NCI-H446 (cell line): ENCODE measurements at places on chromosomes 13 and 19.

DNA sequence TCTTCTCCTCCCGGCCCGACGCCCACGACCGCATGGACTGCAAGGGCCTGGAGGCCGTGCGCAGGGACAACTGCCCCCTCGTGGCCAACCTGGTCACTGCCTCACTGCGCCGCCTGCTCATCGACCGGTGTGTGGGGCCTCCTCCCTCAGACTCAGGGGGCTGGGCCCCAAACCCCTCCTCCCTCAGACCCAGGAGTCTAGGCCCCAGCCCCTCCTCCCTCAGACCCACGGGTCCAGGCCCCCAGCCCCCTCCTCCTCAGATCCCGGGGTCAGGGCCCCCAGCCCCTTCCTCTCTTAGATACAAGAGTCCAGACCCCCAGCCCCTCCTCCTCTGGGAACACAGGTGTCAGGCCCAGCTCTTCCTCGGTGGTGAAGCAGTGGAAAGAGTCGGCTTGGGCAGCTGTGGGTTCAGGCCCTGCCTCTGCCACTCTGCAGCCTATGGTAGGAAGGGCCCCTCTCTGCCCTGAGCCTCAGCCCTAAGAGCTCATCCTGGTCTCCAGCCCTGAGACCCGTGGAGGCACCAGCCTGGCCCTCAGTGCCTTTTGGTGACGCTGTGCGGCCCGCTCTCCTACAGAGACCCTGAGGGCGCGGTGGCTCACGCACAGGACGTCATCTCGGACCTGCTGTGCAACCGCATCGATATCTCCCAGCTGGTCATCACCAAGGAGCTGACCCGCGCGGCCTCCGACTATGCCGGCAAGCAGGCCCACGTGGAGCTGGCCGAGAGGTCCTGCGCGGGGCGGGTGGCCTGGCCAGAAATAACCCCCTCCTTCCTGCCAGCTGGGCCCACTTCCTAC lies 3.7 kb upstream of the SPIB start:
- no peak for DNase-seq

DNA sequence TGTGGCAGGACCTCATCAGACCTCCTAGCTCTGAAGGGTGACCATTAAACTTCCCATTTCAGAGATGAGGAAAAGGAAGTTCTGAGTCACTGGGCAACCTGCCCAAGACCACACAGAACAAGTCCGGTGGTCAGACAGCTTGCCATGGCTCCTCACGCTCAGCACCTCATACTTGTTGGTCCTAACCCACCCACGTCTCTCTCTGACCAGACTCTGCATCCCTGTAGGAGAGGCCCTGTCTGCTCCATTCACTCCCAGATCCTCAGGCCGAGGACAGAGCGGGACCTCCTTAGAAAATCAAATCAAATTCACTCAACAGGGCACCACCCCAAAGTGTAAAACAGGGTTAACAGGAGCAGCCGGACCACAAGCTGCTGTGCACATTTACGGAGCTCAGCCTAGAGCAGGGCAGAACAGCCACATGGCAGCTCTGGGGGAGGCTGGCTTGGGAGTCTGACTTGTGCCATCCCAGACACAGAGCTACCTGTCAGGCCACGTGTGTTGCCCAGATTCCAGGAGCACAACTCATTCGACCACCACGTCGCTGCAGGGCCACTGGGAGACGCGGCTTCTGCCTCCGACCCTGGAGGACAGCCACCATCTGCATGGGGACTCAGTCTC lies 1.7 kb downstream of the MIER2 start:
- no peak for DNase-seq

DNA sequence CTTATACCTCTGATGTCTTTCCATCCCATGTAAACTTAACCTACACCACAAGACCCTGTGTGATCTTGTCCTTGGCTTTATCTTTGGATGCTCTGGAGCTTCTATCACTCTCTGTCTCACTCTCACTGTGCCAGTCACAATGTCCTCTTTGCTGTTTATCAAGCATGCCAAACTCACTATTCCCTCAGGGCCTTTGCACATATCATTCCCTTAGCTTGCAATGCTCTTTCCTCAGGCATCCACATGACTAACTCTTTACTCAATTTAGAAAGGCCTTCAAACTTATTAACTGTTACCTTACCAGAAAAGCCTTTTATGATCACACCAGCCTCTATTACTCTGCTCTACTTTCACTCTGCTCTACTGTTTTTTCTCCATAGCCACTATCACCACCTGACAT lies 354.1 kb downstream of the RFC3 start:
- DNase-seq = no peak

GRCh38 chr19:31232180-31232579 lies 117.1 kb downstream of the TSHZ3 start:
- no peak for DNase-seq

- DNase-seq = peak; percentile 93
These were observed 353.8 kb downstream of the DNAJC15 start for GRCh38 chr13:43377149-43377548.

DNA sequence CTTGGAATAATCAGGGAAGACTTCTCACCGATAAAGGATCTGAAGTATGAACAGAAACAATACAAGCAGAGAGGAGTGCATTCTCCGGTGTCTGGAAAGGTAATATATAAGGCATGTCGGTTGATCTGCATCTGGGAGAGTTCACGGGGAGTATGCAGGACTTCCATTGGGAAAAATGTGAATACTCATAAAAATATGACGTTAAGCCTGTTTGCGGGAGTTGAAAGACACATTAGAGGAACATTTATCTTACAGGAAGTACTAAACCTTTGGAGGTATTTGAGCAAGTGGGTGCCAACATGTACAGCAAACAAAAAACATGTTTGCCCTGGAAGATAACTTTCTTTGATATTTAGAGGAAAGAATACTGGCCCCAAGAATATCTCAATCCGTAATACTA lies 286.8 kb downstream of the SLITRK6 start:
- DNase-seq = no peak

DNA sequence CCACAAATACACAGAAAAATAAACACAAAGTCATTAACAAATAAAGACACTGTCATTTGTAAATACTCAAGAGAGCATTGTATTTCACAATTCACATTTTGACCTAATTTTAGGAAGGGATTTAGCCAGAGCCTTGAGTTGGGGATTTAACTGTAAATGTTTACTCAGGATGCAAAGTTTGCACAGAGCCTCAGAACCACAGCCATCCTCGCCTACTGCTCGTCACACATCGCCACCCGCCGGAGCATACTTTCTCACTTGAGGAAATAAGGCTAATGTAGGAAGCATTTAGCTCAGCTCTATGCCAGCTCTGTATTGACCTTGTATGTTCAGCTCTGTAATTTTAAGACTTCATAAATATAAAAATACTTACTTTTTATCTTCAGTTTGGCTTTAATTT lies 442.7 kb downstream of the OXGR1 start:
- no peak for DNase-seq

GRCh38 chr13:71149498-71150363 lies 717.3 kb downstream of the DACH1 start:
- DNase-seq = peak; percentile 77

DNA sequence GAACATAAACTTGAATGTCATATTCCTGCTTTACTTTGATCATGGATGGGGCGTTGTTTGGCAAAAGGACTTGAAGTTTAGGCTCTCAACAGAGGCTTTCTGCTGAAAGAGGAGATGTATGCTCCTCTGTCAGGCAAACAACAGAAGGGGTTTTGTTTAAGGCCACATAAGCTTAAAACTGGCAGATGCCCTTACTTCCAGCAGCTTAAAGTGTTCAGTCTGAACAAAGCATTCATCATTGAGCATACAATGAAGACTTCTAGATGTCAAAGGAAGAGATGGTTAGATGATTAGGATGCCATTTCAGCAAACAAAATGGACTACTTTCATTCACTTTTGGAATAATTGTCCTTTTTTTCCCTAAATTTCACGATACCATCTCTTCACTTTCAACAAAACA lies 484.5 kb downstream of the SLITRK6 start:
- no peak for DNase-seq

- DNase-seq = no peak
These were observed 6.1 kb downstream of the FIZ1 start for GRCh38 chr19:55593096-55593772.

DNA sequence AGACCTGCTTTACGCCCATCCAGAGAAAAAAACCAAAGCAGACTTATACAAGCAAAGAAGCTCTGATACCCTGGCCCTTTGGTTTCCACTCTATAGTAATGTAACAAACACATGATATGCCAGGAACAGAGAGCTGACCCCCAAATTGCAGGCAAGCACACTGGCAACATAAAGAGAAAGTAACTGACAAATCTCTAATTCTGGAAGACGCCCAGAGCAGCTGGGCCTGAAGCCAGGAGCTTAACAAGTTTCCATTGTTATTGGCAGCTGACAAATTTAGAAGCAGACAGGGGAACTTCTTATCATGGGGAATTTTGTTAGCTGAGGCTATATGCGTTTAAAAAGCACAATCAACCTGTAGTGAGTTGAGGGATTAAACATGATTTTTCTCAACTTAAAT lies 158.0 kb downstream of the DLEU7 start:
- peak; percentile 18 for DNase-seq

- DNase-seq = no peak
These were observed 849 bp upstream of the TCF3 start for GRCh38 chr19:1653300-1653628.

- no peak for DNase-seq
These were observed 10.1 kb upstream of the NFIX start for GRCh38 chr19:12985049-12985776.

- DNase-seq = peak; percentile 85
These were observed at the start of gene MBD3 for GRCh38 chr19:1592755-1593500. Gene MBD3 (minus strand): TSS chr19:1592865. CDS start chr19:1592631, 234 bp downstream.

GRCh38 chr19:33628921-33629825 lies 7.4 kb downstream of the CHST8 start:
- no peak for DNase-seq

DNA sequence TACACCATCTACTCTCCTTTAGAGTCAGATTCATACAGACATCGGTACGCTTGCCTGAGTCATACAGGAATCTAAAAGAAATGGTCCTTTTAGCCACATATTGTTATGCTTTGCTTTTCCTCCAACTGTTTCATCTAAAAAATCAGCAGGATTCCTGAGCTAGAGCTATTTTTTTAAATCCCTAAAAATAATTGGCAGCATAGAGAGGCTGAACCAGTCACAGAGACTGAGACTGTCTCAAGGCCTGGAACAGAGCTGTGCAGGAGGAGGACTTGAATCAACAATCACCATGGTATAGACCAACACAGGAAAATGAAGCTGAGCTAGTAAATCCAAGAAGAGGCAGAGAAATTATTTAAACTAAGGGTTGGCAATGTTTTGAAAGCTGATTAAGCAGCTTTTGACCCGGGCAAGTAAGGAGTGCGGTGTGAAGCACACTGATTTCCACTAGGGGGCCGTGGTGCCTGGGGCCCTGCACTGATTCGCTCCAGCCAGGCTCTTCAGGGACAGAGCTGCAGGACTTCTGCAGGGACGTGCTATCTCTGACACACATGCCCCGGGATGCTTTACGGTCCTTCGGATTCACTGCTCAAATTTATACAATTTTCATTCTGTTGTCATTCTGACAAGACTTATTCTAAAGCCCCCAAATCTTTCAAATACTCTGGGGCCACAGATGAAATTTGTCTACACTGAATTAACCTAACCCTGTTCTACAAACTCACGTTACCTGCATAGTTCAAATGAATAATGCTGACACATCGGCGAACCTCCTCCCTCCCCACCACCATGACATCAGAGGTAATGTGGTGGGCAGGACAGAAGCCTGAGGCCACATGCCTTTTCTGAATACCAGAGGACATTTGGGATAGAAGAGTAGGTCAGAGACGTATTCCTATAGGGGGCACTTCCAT lies 87.6 kb upstream of the SLC15A1 start:
- peak; percentile 23 for DNase-seq

DNA sequence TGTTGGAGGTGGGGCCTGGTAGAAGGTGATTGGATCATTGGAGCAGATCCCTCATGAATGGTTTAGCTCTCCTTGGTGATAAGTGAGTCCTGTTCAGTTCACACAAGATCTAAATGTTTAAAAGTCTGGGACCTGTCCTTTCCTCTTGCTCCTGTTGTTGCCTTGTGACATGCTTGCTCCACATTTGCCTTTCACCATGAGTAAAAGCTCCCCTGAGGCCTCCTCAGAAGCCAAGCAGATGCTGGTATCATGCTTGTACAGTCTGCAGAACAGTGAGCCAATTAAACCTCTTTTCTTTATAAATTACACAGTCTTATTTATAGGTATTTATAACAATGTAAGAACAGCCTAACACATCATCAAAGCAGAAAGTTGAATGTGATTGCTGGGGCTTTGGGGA lies 24.2 kb upstream of the RFC3 start:
- no peak for DNase-seq

DNA sequence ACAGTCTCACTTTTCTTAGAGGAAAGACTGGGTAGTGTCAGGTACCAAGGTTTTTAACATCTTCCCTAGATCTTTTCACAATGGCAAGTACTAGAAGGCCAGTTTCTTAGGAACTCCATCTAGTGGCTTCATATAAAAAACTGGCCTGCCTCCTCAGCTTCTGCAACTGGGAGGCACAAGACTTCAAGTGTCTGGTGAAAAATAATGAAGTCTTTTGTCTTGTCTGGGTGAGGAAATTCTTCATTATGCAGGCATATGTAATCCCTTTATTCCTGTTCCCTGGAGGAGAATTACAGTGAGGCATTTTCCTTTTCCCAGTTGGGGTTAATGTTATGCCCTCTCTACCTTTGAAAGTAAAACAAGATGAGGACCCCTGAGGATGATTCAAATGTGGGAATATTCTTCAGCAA lies 300.5 kb downstream of the NALCN start:
- DNase-seq = no peak

- peak; percentile 85 for DNase-seq
These were observed 21.6 kb downstream of the MAST3 start for GRCh38 chr19:18119013-18119716.

DNA sequence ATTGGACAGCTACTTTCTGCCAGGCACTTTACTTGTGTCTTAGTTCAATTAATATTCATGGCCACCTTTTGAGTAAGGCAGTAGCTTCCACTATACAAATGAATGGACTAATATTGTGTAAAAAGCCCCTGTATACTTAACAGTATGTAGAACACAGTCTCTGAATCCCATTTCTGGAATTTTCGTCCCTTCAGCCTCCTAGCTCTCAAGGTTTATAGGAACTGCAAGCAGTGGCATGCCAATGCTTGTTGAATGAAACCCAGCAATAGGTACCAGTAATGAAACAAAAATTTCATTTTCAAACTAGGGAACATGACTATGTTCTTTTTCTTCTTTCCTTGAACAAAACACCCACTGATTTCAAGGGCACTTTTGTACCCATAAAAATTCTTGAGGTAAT lies 361.6 kb downstream of the TDRD3 start:
- no peak for DNase-seq

DNA sequence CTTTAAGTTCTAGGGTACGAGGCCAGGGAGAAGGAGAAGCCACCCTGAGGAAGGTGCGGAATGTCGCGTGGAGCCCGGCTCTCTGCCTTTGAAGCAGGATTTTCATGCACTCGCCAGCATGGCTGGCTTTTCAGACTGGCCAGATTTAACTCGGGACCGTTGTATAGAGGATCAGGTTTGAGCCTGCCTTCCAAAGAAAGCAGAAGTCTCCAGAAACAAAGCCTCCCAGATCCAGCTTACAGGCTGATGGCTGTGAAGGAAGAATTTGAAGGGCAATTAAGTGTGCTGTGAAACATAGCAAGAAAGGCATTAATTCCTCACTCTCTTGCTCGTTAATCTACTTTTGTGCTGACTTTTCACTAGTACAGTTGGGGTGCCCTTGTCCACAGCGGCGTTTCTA lies 140.2 kb downstream of the SOX1 start:
- no peak for DNase-seq
